ENCODE measurements at places on chromosomes 11 and 22.

- H3K36me3 ChIP-seq, result no peaks in the 10 kb centered on the region
- no peaks in the 10 kb centered on the region for H3K27me3 ChIP-seq
- H3K4me1 ChIP-seq, result no peaks in the 10 kb centered on the region
- peak; percentile 53 for DNase-seq
These were observed 252.6 kb downstream of the GUCY1A2 start for GRCh38 chr11:106765469-106766258.

- no peaks in the 10 kb centered on the region for H3K27me3 ChIP-seq
- H3K4me1 ChIP-seq, result peaks cover 6% of the 10 kb centered on the region
- H3K36me3 ChIP-seq, result no peaks in the 10 kb centered on the region
- H3K27ac ChIP-seq, result no peak overlapping the region
- H3K4me3 ChIP-seq, result no peak overlapping the region
- DNase-seq, result no peak
These were observed 18.8 kb upstream of the PRR5 start for GRCh38 chr22:44683237-44683636.

DNA sequence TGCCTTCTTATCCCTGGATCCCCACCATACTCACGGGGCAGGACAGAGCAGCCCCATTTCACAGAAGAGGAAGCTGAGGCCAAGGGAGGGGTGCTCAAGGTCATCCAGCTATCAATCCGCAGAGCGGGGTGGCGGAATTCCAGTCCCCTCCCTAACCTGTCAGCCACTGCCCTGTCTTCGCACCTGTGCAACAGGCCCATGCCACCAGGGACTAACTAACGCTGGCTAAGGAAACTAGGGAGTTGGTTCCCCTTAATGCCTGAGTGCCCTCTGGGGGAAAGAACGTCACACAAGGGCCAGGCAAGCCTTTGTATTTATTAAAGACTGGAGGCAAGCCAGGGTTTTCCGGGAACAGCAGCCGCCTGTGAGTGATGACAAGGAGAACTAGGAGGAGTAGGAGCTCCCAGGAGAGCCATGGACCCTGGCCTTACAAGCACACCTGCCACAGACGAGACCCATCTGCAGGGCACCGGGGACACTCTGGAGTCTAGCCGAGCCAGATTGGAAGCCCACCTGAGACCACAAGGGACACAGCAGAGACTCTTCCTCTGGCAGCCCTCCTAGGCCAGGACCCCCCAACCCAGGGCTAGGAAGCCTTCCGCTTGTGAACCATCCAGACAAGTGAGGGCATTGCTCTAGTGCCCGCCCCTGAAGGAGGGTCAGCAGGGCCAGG is 64.4 kb downstream of the MYH9 start:
- H3K4me1 ChIP-seq, result no peaks in the 10 kb centered on the region
- no peak overlapping the region for H3K27ac ChIP-seq

DNA sequence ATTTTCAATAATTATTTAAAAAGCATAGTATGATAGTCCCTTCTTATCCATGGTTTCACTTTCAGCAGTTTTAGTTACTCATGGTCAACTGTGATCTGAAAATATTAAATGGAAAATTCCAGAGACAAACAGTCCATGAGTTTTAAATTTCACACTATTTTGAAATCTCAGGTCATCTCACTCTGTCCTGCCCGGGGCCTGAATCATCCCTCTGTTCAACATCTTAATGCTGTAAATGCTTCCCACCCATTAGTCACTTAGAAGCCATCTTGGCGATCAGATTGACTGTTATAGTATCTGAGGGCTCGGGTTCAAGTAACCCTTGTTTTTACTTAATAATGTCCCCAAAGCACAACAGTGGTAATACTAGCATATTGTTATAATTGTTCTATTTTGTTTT is 1509.3 kb downstream of the FAM181B start:
- no peak overlapping the region for H3K4me3 ChIP-seq
- no peak overlapping the region for H3K27ac ChIP-seq
- no peaks in the 10 kb centered on the region for H3K4me1 ChIP-seq
- H3K36me3 ChIP-seq, result no peaks in the 10 kb centered on the region

DNA sequence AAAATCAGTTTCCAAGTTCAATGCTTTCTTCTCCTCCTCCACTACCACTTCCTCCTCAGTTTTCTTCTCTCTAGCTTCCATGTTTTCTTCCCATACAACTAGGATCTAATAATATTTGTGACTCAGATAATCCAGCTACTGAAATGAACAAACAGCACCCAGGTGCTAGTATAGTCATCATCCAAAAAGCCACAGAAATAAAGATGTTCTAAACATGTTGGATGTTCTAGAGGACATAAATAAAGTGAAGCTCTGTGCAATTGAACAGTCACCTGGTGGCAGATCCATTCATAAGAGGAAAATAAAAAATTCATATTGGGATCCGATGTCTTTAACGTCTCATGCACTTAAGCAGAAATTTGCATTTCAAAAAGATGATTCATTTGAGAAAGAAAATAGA is 142.8 kb downstream of the ENTHD1 start:
- H3K27ac ChIP-seq, result no peak overlapping the region
- DNase-seq, result no peak
- no peak overlapping the region for H3K4me3 ChIP-seq
- no peaks in the 10 kb centered on the region for H3K36me3 ChIP-seq
- no peaks in the 10 kb centered on the region for H3K4me1 ChIP-seq

GRCh38 chr11:122882857-122883645 is 492 bp downstream of the JHY start:
- H3K4me3 ChIP-seq, result peak overlapping the region; percentile 57
- no peaks in the 10 kb centered on the region for H3K4me1 ChIP-seq
- DNase-seq, result peak; percentile 83
- peak overlapping the region; percentile 83 for H3K27ac ChIP-seq
- no peaks in the 10 kb centered on the region for H3K27me3 ChIP-seq
- no peaks in the 10 kb centered on the region for H3K36me3 ChIP-seq

GRCh38 chr11:73445980-73446379 is 69.8 kb downstream of the RELT start:
- no peak for DNase-seq
- no peaks in the 10 kb centered on the region for H3K36me3 ChIP-seq
- H3K4me1 ChIP-seq, result no peaks in the 10 kb centered on the region
- no peaks in the 10 kb centered on the region for H3K27me3 ChIP-seq

- DNase-seq, result no peak
- H3K36me3 ChIP-seq, result no peaks in the 10 kb centered on the region
- no peaks in the 10 kb centered on the region for H3K4me1 ChIP-seq
- H3K4me3 ChIP-seq, result no peak overlapping the region
These were observed 49.8 kb downstream of the DKK3 start for GRCh38 chr11:11958403-11959231.

- DNase-seq, result no peak
- no peak overlapping the region for H3K4me3 ChIP-seq
- no peaks in the 10 kb centered on the region for H3K36me3 ChIP-seq
- no peaks in the 10 kb centered on the region for H3K4me1 ChIP-seq
These were observed 14.6 kb upstream of the HIKESHI start for GRCh38 chr11:86287468-86287796.

DNA sequence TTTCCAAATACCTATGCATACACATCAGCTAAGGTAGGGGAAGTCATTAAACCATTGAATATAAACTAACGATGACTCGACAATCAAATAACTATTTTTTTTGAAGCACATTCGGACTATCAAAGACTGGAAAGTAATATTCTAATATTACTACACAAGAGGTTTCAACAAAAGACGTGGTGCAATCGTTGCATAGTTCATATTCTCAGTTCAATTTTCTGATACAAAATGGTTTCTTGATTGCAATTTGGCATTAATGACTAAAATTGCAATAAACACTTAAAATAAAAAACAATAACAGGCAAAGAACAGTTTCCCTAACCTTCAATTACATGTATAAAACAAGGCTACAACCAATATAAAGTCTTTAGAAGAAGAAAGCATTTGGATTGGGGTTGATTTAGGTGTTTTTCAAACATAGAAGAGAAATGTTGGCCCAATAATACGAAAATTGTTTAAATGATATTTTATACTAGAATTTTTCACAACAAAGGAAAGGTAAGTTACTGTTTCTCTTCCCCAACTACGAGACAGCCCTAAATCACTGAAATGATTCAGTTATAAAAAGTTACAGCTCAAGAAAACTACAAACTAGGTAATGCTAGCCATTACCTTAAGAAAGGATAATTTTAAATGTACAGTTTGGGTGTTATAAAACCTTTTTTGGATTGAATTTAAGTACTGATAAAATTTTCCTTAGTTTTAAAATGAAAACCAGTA is 17.6 kb downstream of the BLID start:
- peaks cover 6% of the 10 kb centered on the region for H3K27me3 ChIP-seq
- H3K4me1 ChIP-seq, result no peaks in the 10 kb centered on the region
- H3K27ac ChIP-seq, result no peak overlapping the region
- H3K36me3 ChIP-seq, result no peaks in the 10 kb centered on the region

- no peak overlapping the region for H3K27ac ChIP-seq
- H3K4me3 ChIP-seq, result no peak overlapping the region
- DNase-seq, result peak; percentile 74
- no peaks in the 10 kb centered on the region for H3K27me3 ChIP-seq
These were observed 883.9 kb downstream of the BRD1 start for GRCh38 chr22:48943567-48944432.

DNA sequence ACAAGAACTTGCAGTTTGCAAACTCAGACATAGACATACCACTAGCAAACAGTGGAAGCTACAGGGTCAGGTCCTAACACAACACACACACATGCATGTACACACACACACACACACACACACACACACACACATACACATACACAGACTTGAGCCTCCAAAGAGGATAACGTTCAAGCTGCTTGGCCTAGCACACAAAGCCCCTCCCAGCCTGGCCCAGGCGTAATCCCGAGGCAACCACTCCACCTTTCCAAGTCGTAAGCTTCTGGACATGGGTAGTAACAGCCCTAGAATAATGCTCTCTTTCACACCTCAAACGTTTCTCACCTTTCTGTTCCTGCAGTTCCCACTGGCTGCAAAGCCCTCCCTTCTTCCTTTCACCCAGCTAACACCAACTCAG is 88.6 kb downstream of the LARGE1 start:
- H3K4me3 ChIP-seq, result no peak overlapping the region
- H3K27me3 ChIP-seq, result no peaks in the 10 kb centered on the region
- DNase-seq, result no peak
- no peak overlapping the region for H3K27ac ChIP-seq
- peaks cover 13% of the 10 kb centered on the region for H3K4me1 ChIP-seq

- H3K36me3 ChIP-seq, result no peaks in the 10 kb centered on the region
- H3K4me1 ChIP-seq, result no peaks in the 10 kb centered on the region
These were observed 1460.5 kb downstream of the TBC1D22A start for GRCh38 chr22:48222742-48223487.

DNA sequence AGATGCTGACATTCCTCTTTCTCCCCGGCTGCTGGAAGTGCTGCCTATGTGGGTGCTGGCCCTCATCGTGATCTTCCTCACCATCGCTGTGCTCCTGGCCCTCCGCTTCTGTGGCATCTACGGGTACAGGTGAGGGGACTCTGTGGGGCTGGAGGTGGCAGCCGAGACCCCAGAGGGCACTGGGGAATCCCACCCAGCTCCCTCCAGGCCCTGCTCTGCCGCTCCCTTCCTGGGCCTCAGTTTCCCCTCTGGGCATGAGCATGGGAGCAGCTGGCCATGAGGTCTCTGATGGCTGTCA is 21.8 kb downstream of the CSF2RB start:
- H3K27ac ChIP-seq, result no peak overlapping the region
- no peaks in the 10 kb centered on the region for H3K4me1 ChIP-seq
- H3K27me3 ChIP-seq, result no peaks in the 10 kb centered on the region
- no peaks in the 10 kb centered on the region for H3K36me3 ChIP-seq
- DNase-seq, result no peak

DNA sequence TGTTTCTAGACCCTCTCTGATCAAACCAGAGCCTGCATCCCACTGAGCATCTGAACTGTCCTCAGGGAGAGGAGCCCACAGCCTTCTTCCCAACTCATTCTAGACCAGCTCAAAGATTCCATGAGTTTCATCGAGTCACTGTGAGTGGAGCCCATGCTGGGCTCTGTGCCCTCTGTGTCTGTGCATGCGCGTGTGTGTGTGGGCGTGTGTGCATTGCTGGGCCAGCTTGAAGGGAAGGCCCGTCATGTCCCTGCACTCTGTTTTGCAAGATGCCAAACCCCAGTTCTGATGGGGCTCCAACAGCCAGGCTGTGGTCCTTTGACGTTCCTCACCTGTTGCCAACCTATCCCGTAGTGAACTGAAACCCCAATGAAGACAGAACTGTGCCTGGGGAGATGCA is 7.1 kb downstream of the MPEG1 start:
- H3K27ac ChIP-seq, result no peak overlapping the region
- H3K4me1 ChIP-seq, result no peaks in the 10 kb centered on the region
- no peaks in the 10 kb centered on the region for H3K27me3 ChIP-seq
- no peak overlapping the region for H3K4me3 ChIP-seq
- DNase-seq, result no peak

DNA sequence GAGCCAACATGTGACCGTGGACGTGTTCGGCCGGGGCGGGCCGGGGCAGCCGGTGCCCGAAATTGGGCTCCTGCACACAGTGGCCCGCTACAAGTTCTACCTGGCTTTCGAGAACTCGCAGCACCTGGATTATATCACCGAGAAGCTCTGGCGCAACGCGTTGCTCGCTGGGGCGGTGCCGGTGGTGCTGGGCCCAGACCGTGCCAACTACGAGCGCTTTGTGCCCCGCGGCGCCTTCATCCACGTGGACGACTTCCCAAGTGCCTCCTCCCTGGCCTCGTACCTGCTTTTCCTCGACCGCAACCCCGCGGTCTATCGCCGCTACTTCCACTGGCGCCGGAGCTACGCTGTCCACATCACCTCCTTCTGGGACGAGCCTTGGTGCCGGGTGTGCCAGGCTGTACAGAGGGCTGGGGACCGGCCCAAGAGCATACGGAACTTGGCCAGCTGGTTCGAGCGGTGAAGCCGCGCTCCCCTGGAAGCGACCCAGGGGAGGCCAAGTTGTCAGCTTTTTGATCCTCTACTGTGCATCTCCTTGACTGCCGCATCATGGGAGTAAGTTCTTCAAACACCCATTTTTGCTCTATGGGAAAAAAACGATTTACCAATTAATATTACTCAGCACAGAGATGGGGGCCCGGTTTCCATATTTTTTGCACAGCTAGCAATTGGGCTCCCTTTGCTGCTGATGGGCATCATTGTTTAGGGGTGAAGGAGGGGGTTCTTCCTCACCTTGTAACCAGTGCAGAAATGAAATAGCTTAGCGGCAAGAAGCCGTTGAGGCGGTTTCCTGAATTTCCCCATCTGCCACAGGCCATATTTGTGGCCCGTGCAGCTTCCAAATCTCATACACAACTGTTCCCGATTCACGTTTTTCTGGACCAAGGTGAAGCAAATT is 1.8 kb downstream of the FUT4 start:
- H3K36me3 ChIP-seq, result no peaks in the 10 kb centered on the region
- no peak overlapping the region for H3K27ac ChIP-seq
- H3K4me3 ChIP-seq, result peak overlapping the region; percentile 48
- no peak for DNase-seq
- no peaks in the 10 kb centered on the region for H3K27me3 ChIP-seq
- H3K4me1 ChIP-seq, result no peaks in the 10 kb centered on the region

DNA sequence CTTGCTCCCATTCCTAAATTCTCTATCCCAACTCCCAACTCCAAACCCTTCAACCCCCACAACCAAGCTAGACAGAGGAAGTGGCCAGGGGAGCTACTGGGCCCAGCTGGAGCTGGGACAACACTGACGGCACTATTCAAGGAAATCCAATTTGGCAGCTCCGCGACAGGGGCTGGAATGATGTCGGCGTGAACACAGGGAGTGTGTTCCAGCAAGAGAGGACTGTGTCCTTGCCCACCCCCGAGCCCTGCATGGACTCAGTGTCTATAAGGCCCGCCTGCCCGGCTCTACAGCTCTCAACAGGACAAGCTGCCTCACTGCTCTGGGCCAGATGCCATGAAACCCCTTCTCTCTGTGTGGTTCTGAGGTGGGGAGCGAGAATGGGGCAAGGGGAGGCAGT is 11.3 kb downstream of the PCSK7 start:
- H3K27ac ChIP-seq, result no peak overlapping the region
- no peak overlapping the region for H3K4me3 ChIP-seq
- H3K27me3 ChIP-seq, result no peaks in the 10 kb centered on the region
- H3K4me1 ChIP-seq, result no peaks in the 10 kb centered on the region
